ENCODE measurements at places on chromosomes 1 and 21.
A peak's percentile ranks its signal among the peaks of the same experiment; 100 is the strongest.

DNA sequence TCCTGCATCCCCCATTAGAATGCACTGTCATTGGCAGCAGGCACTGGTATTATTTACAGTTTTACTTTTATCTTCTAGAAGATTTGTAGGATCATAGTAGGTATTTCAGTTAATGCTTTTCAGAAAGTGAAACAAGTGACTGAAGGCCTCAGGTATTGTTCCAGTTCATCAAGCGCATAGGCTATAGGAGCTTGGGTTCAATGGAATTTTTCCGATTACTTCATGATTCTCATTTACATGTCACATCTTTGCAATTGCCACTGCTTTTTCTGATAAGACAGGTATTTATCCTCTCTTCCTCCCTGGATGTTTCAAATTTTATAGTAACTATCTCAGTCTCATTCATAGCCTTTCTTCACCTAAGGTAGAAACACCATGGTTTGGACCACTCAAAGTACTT is 161.3 kb downstream of the NTPCR start:
- no peak for DNase-seq

DNA sequence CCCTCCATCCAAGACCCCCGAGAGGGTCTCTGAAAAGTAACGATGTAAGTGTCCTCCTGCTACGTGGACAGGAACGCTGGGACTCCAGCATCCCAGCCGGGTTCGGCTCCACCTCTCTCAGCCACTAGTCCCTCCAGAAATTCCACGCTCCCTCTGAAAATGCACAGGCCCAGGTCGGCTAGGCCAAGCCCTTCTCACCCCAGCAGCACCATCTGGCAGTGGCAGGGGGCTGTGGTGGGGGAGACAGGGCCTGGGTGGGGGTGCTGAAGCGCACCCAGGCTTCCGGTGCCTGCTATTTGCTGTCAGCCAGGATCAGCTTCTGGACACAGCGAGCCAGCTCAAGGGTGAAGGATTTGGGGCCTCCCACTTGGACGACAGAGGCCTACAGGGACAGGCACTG is 73.3 kb downstream of the ARHGEF16 start:
- DNase-seq: no peak

- no peak for DNase-seq
Observed at GRCh38 chr1:194813096-194813495, 1626.7 kb upstream of the B3GALT2 start.

- DNase-seq: no peak
Observed at GRCh38 chr1:59204001-59204400, 92.9 kb upstream of the FGGY start.

DNA sequence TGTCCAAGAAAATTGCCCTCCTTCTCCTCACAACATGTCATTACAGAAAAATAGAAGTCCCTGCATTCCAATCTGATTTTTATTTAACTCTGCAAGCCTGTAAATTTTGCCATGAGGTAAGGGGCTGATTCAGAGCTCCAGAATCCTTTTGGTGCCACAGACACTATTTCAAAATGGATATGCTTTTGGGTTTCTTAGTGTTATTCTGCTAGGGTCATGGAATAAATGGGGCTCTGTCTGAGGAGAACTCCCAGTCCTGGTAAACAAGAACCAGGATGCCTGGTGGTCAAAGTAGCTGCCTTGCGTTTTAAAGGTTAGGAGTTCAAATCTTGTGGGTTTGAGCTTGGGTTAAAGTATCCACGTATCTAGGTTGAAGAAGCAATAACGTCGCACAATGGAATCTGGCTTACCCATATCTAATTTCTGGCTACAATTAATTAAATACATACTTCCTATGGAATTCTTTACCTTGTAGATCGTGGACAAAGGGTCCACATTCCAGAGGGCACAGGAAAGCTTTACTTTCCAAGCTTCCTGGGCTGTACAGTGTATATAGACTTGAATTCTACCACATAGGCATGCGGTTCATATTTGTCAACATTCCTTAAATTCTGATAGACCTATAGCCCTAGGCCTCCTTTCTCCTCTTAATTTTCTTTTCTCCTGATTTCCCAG is 98.0 kb upstream of the CDC42BPA start:
- DNase-seq: no peak

- DNase-seq: no peak
Observed at GRCh38 chr21:30116479-30116878, 50.1 kb downstream of the CLDN17 start.

GRCh38 chr1:68129536-68130250 is 79.3 kb upstream of the DIRAS3 start:
- DNase-seq: no peak

- no peak for DNase-seq
Observed at GRCh38 chr1:211704543-211704942, 29.1 kb upstream of the NEK2 start.

- DNase-seq: no peak
Observed at GRCh38 chr1:160821627-160822026, 25.7 kb downstream of the LY9 start.

DNA sequence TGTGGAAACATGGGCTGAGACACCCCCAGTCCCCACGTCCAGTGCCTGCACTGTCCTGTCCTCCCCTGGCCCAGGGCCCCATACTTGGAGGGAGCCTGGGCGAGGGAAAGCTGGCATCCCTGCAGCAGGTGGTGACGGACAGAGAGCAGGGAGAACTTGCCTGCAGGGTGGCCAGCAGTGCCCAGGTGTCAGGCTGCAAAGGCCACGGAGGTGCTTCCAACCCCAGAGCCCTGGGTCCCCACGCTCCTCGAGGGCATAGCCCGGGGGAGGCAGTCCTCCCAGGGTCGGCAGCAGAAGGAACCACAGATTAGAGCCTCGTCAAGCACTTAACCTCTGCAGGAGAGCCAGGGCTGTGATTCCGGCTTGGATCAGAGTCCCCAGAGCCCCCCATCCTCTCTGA is 77.5 kb downstream of the ARHGEF16 start:
- DNase-seq: no peak

- DNase-seq: no peak
Observed at GRCh38 chr1:206651958-206652890, 16.9 kb downstream of the DYRK3 start.

- peak; percentile 2 for DNase-seq
Observed at GRCh38 chr1:43582162-43582566, 51.5 kb downstream of the PTPRF start.

GRCh38 chr1:230313453-230314141 is 112.5 kb downstream of the PGBD5 start:
- DNase-seq: no peak

- DNase-seq: no peak
Observed at GRCh38 chr21:21076491-21076890, 78.3 kb downstream of the NCAM2 start.

GRCh38 chr1:35500439-35500838 is 56.8 kb downstream of the KIAA0319L start:
- DNase-seq: no peak

DNA sequence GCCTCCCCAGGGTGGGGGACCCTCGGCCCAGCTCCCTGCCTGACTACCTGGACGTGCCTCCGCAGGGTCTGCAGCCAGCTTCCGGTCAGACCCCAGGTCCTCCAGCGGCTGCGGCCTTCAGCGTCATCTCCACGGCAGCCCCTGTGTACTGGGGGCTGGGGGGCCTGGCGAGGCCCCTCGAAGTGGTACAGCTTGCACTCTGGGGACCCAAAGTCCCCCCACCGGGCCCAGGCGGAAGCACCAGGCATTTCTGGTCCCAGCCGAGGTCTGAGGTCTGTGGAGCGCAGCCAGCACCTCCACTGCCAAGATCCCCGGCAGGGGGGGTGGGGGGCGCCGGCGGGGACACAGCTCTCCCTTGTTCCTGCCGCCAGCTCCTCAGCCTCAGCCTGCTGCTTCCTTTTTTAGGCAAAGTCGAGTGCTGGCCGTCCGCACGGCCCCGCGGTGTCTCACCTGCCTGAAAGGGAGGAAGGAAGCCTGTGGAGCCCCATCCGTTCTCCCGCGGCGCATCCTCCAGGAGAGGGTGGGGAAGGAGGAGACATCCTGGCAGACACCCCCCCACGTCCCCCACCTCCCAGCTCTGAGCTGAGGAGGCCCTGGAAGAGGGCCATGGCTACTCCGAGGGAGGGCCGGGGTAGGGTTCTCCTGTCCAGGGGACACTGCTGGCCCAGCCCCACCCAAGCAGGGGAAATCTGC is 1.2 kb upstream of the VWA1 start:
- no peak for DNase-seq

- DNase-seq: no peak
Observed at GRCh38 chr1:37472281-37472680, 2.1 kb upstream of the ZC3H12A start.

GRCh38 chr1:160841079-160841478 is 21.6 kb downstream of the CD244 start:
- no peak for DNase-seq

GRCh38 chr1:210920716-210921694 is 212.9 kb downstream of the KCNH1 start:
- no peak for DNase-seq

GRCh38 chr21:24369746-24370145 is 1237.5 kb downstream of the MRPL39 start:
- DNase-seq: no peak

DNA sequence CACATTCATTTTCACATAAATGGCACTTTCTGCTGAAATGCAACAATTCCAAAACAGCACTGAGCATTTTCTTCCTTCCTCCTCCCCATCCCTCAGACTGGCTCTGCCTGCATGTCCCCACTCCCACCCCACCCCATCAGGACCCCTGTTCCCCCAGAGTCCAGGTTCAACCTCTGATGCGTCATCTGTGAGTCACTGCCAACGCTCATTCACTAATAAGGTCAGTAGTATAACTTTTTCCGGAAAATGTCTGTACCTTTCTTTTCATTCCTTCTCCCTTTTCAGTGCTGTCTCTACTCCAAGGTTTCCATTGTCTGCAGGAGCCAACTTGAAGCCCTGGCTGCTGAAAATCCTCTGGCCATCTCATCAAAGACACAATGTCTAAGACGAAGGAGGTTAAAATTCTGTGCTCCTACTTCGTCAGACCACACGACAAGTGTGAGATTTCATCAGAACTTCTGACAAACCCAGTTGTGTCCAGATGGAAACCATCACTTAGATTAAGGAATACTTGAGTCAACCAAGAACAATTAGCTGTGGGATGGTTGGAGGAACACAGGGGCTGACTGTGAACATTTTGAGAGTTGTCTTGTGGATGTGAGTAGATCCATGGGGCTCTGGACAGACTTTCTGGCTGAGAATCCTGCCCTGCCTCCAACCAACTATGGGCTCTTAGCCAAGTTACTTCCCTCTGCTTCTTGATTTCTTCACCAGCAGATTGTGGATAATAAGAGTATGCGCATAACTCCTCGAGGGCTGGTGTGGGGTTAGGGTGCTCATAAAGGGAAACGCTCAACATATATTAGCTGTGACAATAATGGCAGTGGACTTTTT is 35.6 kb upstream of the UTS2 start:
- DNase-seq: no peak

- no peak for DNase-seq
Observed at GRCh38 chr1:53373246-53373645, 45.4 kb upstream of the LRP8 start.

DNA sequence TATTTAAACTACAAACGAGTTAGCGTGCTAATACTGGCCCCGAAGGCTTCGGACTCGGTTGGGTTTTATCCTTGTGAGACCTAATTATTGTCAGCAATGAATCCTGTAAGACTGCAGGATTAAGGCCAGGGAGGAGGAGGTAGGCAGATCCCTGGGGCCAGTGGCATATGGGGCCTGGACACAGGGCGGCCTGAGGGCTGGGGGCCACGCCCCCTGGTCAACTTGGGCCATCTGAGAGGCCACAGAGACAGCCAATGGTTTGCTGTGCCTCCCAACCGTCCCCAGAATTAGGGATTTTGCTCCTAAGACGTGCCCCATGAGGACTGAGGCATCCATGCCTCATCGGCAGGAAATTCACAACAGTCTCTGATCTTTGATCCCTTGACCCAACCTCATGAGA is 31.1 kb upstream of the DISP3 start:
- no peak for DNase-seq

- no peak for DNase-seq
Observed at GRCh38 chr1:59138402-59138801, 158.5 kb upstream of the FGGY start.

- DNase-seq: no peak
Observed at GRCh38 chr1:162364498-162364897, 12.2 kb downstream of the SPATA46 start.

DNA sequence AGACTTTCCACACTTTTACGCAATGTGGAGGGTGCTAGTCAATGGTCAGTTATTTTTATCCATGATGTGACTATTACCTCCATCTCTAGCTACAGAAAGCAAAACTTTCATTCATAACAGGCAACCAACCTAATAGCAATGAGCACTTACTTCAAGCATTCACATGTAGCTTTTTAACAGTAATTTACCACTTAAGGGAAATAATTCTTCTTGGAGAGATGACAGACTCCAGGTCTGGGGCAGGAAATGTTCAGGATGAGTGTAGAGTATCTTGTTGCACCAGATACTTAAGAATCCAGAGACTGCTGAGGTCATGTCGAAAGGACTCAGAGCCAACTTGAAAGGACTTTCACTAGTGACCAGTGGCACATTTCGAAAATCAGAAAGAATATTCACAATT is 347.6 kb downstream of the CHRM3 start:
- DNase-seq: no peak

DNA sequence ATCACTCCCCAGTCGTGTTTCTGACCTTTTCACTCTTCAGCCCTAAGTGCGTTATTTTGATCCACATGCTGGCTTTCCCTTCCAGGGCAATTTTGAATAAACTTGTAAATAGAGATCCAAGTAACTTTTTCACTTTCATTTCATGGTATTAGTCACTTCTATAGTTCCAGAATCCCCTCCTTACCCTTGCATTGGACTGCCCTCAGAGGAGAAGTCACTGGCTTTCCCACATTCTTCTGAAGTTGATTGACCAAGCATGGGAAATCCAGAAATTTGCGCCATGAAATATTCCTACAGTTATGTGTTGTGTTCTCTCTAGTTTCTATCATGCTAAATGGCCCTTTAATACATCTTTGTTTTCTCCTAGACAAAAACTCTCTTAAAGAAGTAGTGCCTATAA is 177.3 kb upstream of the GORAB start:
- DNase-seq: no peak

DNA sequence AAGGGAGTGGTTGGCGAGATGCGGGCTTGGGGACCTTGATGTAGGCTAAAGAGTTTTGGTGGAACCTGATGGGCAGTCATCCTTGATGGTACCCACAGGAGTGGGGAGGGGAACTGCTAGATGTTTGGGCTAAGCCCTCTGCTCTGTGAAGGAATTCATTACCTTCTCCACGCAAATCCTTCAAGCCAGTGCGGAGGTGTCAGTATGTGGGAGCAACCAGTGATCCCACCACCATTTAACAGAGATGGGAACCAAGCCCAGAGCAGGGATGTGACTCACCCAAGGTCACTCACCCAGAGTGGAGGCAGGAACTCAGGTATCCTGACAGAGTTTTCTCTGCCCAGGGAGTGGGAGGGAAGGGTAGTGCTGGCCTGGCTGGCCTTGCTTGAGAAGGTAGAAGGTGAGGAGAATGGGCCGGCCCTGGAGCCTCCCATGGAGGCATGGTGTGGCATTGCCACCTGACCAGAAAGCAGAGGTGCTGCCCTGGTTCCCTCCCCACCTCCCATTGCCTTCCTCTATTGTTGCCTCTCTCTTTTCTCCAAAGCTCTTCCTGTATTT is 51.2 kb upstream of the STUM start:
- no peak for DNase-seq
